ENCODE measurements at places on chromosomes 4 and X.

DNA sequence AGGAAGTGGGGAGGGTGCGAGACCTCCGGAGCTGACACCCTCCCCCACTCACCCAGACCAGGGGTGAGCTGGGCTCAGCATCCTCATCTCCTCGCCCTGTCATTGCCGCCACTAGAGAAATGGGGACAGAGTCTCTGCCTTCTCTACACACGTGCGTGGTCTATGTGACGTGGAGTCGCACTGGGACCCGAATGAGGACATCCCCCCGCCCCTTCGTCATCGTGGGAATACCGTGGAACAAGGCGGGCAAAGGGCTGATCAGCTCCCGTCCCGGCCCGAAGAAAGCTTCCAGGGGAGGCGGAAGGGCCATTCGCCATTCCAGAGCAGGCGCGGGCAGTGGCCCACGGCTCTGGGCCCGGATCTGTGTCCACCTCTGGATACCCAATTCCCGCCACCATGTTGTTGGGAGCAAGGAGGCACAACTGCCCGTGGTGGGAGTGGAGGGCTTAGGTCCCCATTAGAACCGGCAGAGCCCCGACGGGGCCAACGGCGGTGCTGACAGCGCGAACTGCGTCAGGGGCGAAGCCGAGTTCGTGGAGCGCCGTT lies 12.0 kb downstream of the HMX1 start:
- DNase-seq: no peak

DNA sequence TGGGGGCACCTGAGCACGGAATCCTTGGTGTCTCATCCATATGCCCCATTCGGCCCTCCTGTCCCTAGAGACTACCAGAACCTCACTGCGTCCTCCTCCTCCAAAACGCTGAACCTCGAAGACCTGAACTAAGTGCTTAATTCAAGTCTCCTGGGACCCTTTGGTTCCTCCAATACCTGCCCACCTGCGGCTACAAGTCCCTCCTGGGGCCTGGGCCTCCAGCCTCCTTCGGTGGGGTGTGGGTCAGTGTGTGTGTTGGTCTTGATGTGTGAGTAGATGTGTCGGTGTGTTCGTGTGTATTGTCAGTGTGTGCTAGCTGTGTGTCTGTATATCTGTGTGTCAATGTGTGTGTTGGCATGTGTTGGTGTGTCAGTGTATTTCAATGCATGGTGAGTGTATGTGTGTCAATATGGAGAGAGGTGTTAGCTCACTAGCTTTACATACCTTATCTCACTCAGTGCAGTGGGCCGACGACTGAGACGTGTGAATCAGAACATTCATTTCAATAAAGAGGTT lies 2.6 kb upstream of the SEPTIN6 start:
- no peak for DNase-seq

DNA sequence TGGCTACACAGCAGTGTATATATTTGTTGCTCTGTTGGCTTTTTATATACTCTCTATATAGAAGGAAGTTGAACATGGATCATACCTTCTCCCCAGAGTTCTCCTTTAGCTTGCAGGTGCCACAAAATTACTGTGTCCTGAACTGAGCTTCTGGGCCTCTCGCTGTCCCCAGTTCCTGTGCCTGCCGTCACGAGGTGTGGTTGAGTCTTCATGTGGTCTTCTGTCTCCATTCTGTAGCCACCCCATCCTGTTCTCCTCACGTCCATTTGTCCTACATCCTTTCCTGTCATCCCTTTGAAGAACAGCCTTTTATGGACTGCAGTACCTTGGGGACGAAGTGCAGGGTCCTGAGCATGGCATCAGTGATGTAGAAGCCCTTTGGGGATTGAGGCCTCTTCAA lies 14.5 kb downstream of the TMEM131L start:
- no peak for DNase-seq

DNA sequence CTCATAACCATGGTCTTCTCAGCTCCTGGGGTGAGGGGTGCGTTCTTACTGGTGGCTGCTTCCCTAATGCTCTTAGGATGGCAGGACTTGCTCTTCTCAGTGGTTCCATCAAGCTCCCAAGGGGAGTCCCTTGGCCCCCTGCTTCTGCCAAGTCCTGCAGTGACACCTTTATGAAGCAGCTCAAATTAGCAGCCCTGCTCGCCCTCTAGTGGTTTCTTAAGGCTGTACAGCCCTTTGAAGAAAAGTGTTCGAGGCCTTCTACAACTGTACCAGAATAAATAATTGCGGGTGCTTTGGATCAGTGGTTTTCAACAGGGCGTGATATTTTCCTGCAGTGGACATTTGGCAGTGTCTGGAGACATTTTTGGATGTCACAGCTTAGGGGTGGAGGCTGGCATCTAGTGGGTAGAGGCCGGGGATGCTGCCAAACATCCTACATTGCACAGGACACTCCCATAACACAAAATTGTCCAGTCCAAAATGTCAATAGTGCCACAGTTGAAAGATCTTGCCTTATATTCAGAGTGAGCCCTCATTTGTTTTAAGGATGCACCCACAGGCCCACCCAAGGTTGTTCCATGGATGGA lies 204.7 kb upstream of the S100G start:
- DNase-seq: peak; percentile 29

DNA sequence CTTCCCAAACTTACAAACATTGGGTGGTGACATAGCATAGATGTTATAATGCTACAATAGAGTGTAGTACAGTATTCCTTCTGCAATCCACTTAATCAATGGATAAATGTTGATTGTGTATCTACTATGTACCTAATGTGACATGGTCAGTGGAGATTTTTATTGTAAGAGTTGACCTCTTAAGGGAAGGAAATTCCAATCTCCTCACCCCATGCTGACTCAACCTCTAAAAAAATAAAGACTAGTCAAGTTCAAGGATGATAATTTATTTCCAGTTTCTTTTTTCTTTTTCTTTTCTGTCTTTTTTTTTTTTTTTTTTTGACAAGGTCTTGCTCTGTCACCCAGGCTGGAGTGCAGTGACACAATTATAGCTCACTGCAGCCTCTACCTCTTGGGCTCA lies 206.5 kb upstream of the STS start:
- DNase-seq: peak; percentile 44

- no peak for DNase-seq
Measured at GRCh38 chrX:47632666-47633065, 2.9 kb upstream of the CFP start.

GRCh38 chrX:119654112-119654531 lies 38.8 kb downstream of the SEPTIN6 start:
- peak; percentile 36 for DNase-seq

GRCh38 chr4:159451006-159451405 lies 348.1 kb downstream of the RAPGEF2 start:
- DNase-seq: peak; percentile 60

GRCh38 chr4:75232546-75232945 lies 281.7 kb downstream of the RCHY1 start:
- DNase-seq: no peak

- no peak for DNase-seq
Measured at GRCh38 chr4:85556283-85556682, 81.3 kb downstream of the ARHGAP24 start.

DNA sequence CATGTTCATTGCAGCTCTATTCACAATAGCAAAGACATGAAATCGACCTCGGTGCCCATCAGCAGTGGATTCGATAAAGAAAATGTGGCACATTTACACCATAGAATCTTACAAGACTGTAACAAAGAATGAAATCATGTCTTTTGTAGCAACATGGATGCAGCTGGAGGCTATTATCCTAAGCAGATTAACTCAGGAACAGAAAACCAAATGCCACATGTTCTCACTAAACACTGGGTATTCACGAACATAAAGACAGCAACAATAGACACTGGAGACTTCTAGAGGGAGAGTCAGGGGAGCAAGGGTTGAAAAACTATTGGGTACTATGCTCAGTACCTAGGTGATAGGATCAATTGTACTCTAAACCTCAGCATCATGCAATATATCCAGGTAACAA lies 180.5 kb downstream of the PPP1R2C start:
- DNase-seq: no peak

GRCh38 chr4:160251522-160252170 lies 1148.8 kb downstream of the RAPGEF2 start:
- no peak for DNase-seq

- DNase-seq: peak; percentile 72
Measured at GRCh38 chr4:113575401-113575800, 186.1 kb downstream of the CAMK2D start.

DNA sequence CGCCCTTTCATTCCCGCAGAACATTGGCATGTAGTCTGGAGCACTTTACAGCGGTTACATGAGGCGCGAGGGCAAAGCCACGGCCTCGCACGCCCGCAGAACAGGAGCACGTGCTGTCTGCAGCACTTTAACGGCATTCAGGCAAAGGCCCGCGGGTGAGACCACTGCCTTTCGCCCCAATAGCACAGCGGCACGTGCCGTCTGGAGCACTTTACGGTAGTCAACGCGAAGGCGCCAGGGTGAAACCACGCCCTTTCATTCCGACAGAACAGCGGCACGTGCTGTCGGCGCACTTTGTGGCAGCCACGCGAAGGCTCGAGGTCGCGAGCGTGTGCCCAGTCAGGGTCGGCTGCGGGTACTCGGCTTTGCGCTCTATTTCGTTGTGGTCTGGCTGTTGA lies at the start of gene MPC1L:
Gene MPC1L (plus strand): TSS at position 290 of the 398 bp plus-strand sequence. CDS start 138 bp downstream, outside the sequence.
- DNase-seq: no peak

GRCh38 chrX:40145001-40145922 lies 47.5 kb upstream of the BCOR start:
- DNase-seq: no peak

DNA sequence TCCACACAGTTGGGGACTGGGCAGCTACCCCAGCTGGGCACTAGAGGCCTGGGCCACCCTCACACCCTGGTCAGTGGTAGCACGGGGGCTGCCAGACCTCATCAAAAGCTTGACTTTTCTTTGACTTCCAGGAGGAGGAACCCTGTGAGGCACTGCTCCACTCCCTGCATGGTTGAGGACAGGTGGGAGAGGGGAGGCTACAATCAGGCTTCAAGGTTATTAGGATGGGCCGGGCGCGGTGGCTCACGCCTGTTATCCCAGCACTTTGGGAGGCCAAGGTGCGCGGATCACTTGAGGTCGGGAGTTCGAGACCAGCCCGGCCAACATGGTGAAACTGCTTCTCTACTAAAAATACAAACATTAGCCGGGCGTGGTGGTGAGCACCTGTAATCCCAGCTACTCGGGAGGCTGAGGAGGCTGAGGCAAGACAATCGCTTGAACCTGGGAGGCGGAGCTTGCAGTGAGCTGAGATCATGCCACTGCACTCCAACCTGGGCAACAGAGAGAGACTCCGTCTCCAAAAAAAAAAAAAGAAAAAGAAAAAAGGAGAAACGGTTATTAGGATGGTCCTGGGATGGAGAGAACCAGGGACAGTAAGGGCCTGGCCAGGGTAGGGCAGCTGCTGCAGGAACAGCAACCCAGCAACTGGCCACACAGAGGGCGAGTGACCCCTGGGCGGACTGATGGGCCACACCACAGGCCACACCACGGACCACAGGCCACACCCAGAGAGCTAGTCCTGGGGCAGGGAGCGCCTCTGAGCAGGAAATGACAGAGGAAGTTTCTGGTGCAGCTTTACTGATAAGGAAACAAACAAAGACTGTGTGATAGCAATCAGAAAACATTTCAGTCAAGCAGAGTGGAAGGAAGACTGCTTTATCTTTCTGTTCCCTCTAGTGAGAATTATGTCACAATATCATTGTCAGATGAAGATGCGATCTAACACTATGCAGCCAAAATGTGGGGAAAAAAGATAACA lies 20.5 kb upstream of the OPN1LW start:
- DNase-seq: no peak

DNA sequence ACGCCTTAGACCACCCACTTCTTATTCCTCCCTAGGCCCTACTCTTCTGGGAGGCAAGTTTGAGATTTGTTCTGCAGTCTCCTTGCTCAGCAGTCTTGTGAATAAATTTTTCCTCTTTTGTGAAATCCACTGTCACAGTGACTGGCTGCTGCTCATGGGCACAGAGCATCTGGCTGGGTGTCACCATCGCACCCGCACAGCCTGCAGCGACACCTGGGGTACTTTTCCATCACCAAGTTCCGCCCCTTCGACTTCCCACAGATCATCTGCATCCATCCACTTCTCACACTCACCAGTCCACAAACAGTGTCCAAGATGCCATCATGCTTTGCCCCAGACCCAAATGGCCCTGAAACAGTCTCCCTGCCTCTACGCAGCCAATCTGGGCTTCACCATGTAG lies 36.4 kb upstream of the AFAP1 start:
- no peak for DNase-seq

DNA sequence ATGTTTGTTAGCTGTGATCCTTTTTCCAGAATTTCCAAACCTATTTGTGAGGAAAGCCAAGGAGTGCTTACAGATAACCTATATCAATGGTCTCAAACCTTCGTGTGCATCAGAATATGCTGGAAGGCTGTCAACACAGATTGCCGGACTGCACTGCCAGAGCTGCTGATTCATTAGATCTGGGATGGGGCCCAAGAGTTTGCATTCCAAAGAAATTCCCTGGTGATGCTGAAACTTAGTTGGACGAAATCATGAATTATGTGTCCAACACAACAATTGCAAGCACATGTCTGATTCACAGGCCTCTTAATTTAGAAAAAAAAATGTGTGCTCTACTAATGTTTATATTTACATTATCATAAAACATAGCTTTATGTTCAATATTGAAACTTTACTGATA lies 544.0 kb upstream of the AMOT start:
- DNase-seq: peak; percentile 81

DNA sequence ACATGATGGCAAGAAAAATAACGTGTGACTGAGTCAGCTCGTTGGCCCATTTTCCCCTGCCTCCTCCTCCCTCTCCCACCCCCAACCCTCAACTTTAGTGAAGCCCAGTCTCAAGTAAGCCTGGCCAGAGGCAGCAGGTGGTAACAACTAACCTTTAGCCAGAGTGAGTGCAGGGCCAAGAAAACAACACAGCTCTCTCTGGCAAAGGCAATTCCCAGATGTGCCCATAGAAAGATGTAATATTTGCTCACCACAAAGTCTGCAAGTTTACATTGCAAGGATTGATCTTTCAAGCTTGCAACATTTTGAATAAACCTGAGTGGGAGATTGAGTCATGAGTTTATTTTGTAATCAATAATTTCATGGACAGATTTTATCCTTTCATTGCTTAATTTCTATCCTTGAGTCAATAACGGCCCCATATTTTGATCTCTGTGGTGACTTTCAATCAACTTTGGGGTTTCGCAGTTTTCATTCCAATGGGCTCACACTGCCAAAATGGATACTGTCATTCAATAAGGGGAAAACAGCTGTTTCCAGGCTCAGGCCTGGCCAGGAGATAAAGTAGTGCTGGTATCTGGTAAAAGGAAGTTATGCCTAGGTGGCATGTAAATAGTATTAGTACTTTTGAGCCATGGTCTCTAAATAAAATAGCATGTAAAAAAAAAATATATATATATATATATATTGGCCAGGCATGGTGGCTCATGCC lies 130.7 kb upstream of the TMEM164 start:
- DNase-seq: no peak

- no peak for DNase-seq
Measured at GRCh38 chr4:184695178-184695896, 38.6 kb downstream of the CENPU start.

GRCh38 chr4:17930256-17930655 lies 91.3 kb downstream of the LCORL start:
- DNase-seq: no peak

DNA sequence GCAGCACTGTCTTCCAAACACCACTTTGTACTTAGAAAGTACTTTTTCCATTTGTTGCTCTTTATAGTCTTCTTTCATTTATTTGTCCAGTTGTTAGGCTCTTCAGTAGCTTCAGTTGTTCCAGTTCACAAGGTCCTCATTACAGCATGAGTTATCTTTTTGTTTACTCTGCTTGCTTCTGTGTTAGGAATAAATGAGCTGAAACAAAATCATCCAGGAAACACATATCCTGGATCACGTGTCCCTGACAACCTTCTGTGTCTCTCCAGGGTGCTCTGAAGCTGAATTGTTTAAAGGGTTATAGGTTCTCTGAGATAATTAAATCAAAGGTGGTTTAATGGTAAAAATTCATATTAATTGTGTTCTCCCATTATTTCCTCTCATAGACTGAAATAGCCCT lies 19.9 kb upstream of the KLHL8 start:
- no peak for DNase-seq

Data from fibroblast of skin of back (primary cell).